ENCODE measurements at places on chromosomes 2 and 18.

GRCh38 chr2:104902317-104902716, 48.4 kb downstream of the POU3F3 start:
- no peak for DNase-seq

GRCh38 chr2:20543469-20544152, 96.7 kb downstream of the RHOB start:
- no peak for DNase-seq

DNA sequence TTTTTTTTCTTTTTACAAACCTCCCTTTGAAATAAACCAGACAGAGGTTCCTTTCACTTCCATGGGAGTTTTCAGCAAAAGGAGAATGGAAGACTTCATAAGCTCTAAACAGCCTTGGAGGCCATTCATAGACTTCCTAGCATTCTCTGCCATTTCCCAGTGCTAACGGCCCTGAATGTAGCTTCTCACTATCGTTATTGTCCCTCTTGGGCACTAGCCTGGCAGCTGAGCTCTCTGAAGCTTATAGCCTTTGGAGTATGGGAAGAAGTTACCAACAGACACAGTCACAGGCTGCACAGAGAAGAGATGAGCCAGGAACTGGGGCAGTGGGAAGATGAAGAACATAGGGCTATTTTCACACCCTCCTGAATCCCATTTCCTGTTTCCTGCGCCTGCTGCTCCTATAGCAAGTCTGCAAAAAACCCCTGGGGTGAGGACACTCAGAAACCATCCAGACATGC, 29.1 kb upstream of the EPC2 start:
- DNase-seq, result peak; percentile 63

DNA sequence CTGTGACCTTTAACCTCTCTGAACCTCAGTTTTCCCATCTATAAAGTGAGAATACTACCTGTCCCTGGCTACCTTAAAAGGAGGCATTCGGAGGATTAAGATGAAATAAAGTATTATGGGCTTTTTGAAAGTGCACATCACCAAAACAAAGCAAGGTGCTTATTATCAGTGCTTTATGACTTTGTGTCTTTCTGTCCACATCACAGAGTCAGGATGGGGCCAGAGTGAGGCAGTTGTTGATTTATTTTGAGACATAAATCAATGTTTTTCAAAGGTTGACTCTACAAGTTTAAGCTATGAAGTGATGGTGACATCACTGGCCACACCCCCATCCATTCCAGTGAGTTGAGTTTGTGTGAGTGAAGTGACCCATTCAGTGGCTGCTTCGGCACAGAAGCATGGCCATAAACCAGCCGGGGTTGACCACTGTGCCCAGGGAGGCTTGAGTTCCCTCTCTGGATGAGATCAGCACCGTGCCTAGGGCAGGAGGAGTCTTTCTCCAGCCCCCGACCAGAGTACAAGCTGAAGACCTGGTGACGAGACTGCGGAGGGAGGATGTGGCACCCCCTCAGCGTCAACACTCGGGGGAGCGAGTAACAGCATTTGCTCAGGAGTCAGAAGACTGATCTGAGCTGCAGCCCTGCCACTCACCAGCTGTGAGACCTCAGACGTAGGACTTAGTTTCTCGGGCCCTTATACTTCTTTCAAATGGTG, 89.0 kb upstream of the PPP1CB start:
- no peak for DNase-seq

DNA sequence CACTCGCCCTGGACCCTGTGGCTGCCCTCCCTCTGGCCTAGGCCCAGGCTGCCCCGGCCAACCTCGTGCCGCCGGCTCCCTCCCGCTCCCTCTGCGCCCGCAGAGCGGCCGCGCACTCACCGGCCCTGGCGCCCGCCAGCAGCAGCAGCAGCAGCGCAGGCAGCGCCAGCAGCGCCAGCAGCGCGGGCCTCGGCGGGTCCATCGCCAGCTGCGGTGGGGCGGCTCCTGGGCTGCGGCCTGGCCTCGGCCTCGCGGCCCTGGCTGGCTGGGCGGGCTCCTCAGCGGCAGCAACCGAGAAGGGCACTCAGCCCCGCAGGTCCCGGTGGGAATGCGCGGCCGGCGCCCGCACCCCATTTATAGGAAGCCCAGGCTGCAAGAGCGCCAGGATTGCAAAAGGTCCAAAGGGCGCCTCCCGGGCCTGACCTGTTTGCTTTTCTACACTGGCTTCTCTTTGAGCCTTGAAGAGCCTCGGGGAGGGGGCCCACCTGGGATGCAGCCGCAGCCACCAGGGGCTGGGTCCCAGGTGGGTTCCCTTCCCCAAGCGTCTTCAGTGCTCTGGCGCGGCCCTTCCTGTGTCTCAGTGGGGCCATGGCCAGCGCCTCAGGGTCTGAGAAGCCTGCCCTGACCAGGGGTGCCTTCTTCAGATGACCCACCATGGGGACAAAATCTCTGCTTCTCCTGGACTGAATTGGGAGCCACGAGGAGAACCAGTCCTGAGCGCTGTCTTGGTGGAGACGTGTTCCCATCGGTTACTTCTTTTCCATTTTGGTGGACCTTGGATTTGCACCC, at the start of gene APOB:
TSS of gene APOB (minus strand) at position 330 of the 789 bp plus-strand sequence. CDS start at position 202, 128 bp downstream.
- DNase-seq, result no peak

GRCh38 chr2:85579266-85579935, 2.0 kb downstream of the VAMP8 start:
- DNase-seq, result peak; percentile 43

DNA sequence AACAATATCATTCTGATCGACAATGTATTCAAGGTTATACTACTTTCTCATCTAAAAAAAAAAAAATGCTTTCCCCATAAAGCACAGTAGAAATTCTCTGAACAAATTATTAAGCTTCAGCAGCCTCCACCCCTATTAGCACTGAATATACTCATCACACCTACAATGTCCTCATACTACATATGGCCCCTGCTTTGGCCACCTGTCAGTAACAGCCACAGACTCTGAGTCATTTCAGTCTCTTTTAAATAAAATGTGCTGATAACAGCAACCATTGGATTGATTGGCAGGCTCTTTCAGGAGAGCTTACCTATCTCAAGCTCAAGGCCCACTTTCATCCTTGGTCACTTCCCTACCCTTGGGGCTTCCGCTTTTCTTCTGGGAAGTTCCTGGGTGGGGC, 236.7 kb downstream of the TMX3 start:
- no peak for DNase-seq

- DNase-seq, result peak; percentile 74
Measured at GRCh38 chr2:44955593-44956392, 14.3 kb downstream of the SIX3 start.

DNA sequence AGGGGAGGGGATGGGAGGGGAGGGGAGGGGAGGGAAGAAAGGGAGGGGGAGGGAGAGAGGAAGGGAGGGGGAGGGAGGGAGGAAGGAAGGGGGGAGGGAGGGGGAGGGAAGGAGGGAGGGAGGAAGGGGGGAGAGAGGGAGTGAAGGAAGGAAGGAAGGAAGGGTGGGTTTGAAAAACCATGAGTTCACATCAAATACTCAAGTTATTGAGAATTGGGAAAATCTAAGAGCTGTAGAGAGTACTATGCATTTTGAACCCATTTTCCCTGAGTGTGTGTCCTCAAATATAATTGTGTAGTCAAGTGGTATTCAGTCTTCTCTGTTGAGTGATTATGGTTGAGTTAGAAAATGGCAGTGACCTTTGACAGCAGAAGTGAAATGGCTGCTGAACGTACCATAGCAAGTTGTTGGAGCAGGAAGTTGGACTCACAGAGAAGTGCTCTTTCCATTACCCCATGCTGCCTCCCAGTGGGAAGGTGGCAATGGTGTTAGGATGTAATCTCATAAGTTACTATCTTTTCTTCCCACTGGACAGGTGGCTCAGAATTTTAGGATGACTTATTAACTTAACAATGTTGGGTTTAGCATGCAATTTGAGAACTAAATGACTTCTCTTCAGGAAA, 214.6 kb downstream of the SETBP1 start:
- peak; percentile 65 for DNase-seq

DNA sequence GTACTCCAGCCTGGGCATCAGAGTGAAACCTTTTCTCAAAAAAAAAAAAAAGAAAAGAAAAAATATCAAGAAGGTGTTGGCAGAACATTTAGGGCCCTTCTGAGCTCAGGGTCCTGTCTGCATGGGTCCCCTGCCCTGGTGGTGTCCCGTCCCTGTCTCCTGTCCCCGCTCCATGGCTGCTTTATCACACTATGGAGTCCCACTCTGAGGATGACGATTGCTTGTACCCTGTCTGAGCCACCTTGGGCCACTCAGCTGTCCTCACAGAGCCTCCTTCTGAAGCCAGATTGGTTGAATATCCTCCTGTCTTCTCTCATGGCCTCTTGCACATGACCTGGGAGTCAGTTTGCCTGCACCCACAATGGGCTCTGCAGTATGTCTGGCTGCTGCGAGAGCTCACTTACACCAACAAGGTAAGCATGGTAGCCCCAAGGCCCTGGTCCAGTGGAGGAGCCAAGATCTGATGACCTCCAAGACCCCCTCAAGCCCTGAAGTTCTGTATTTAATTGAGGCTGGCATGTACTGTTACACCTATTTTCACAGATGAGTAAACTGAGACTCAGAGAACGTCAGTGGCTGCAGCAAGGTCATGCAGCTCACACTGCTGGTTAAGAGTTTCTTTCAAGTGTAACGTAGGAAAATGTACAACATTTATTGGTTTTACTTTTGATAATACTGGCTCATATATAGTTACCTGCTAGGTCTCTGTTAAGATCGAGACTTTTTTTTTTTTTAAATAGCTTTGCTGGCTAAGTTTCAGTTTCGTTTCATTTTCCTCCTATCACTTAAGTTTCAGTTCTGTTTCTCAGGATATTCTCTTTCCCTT, 16.9 kb upstream of the ZCCHC2 start:
- no peak for DNase-seq
